ENCODE measurements at places on chromosomes 16 and 17.

- no peak for DNase-seq
These were observed 3.8 kb upstream of the USP36 start for GRCh38 chr17:78844301-78845005.

DNA sequence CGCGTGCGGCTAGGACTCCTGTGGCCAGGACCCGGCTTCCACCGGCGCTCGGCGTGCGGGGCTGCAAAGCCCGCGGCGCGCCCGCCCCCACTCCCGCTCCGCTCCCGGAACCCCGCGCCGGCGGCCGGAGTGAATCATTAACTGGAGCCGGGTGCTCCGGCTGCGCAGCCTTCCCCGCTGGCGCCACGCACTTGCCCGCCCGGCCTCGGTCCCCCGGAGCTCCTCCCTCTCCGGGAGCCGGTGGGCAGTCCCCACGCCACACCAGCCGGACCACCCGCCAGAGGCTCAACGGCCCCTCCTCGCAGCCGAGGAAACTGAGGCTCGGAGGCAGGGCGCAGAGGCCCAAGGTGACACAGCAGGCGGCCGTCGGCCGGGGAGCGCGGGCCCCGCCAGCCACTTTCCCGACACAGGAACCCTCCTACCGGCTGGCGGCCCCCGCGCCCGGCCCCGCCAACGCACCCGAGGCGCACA, 580 bp downstream of the BCAR1 start:
- no peak for DNase-seq

DNA sequence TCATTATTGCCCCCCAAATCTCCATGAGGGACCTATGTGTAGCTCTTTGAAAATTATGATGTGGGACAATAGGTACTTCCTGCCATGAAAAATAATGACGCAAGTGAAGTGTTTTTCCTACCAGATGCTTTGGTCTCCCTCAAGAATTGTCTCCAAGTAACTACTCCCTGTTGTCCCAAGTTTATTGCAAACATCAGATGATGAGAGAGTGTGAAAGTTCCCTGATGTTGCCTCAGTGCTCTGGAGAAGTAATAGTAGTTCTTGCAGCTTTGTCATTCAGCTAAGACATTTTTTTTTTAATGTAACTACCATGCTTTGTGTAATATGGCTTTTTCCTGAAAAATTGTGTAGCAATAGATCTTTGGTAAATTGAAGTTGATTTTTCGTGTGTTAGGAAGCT, 20.1 kb downstream of the LPCAT2 start:
- DNase-seq: no peak

- no peak for DNase-seq
These were observed 5.6 kb upstream of the THUMPD1 start for GRCh38 chr16:20747030-20747816.

DNA sequence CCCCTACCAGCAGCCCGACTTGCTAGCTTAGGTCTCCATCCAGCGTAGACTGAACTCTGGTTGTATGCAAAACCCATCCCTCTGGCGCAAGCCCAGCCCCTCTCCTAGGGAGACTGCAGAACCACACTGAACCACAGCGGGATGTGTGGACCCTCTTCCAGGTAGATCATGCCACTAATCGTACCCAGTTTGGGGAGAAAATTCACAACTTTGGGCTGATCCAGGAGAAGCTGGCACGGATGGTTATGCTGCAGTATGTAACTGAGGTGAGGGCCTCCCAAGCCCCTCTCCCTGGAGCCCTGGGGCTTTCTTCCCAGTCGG, 3.2 kb downstream of the ACADVL start:
- DNase-seq: no peak

DNA sequence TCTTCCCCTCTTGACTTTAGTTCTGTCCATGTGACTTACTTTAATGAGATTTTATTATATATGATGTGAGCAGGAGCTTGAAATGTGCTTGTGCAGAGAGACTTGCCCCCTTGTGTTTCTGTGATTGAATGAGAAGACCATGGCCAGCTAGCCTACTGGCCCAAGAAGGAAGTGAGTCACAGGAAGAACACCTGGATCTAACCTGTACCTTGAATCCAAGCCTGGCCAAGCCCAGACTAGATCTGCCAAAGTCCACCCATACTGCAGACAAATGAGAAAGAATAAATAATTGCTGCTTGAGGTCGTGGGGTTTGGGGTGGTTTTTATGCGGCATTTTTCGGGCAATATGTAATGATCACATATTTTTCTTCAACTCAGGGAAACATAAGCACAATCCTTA, 9.6 kb downstream of the ABCA10 start:
- DNase-seq: no peak

Data from activated naive CD8-positive, alpha-beta T cell treated with anti-CD3 and anti-CD28 coated beads, Interleukin-2, amount 50 U/mL, for 16 hours (primary cell).